Activated CD4-positive, alpha-beta T cell treated with anti-CD3 and anti-CD28 coated beads, Interleukin-2, amount 10 ng/mL, durations not matched to agents 7 days and 5 days (primary cell): ENCODE measurements at places on chromosomes 4 and X. TPM values are rescaled to one million over a fixed set of nuclear protein-coding genes. Genes with fewer than 3 reads are reported as not detected.

GRCh38 chr4:10207116-10207515 lies 90.5 kb upstream of the WDR1 start:
- H3K4me3 ChIP-seq = no peak overlapping the region
- no peaks in the 10 kb centered on the region for H3K4me1 ChIP-seq
- no peak overlapping the region for H3K27ac ChIP-seq
- no peaks in the 10 kb centered on the region for H3K36me3 ChIP-seq

GRCh38 chrX:39896951-39897740 lies 200.6 kb downstream of the BCOR start:
- peaks cover 4% of the 10 kb centered on the region for H3K27me3 ChIP-seq
- H3K27ac ChIP-seq = no peak overlapping the region
- H3K4me3 ChIP-seq = no peak overlapping the region
- H3K4me1 ChIP-seq = peaks cover 6% of the 10 kb centered on the region

DNA sequence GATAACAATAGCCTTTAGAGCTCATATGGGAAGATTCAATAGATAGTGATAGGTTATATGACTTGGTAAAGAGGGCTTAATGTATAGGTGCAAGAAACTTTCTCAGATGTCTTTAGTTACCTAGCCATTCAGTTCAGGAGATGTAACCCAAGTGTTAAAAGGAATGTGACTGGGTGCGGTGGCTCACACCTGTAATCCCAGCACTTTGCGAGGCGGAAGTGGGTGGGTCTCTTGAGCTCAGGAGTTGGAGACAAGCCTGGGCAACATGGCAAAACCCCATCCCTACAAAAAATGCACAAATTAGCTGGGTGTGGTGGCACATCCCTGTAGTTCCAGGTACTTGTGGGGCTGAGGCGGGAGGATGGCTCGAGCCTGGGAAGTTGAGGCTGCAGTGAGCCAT lies 7.9 kb downstream of the TET2 start:
- H3K27ac ChIP-seq = no peak overlapping the region
- no peaks in the 10 kb centered on the region for H3K27me3 ChIP-seq
- peaks cover 24% of the 10 kb centered on the region for H3K4me1 ChIP-seq
- H3K36me3 ChIP-seq = peaks cover 10% of the 10 kb centered on the region
- no peak overlapping the region for H3K4me3 ChIP-seq

GRCh38 chrX:120452131-120452530 lies 17.0 kb downstream of the LAMP2 start:
- DNase-seq = peak; percentile 7
- H3K4me3 ChIP-seq = no peak overlapping the region
- no peaks in the 10 kb centered on the region for H3K27me3 ChIP-seq
- H3K27ac ChIP-seq = no peak overlapping the region
- peaks cover 26% of the 10 kb centered on the region for H3K4me1 ChIP-seq

DNA sequence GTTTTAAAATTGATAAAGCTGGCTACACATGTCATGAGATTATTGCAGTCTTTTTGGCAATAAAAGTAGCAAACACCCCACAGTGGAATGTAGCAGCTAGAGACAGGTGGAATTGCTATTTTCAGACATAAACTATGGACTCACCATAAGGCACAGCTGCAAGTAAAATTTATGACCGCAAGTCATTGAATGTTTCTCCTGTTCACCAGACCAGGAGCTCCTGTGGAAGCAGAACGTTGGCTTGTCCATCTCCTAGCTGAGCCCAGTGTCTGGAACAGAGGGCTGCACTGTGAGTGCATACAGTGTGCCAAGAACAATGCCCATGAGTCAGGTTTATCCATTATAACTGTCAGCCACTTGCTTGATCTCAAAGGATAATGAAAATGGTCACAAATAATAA lies 538.2 kb downstream of the INPP4B start:
- DNase-seq = no peak
- H3K27me3 ChIP-seq = no peaks in the 10 kb centered on the region
- peaks cover 13% of the 10 kb centered on the region for H3K4me1 ChIP-seq
- H3K36me3 ChIP-seq = peaks cover 57% of the 10 kb centered on the region

DNA sequence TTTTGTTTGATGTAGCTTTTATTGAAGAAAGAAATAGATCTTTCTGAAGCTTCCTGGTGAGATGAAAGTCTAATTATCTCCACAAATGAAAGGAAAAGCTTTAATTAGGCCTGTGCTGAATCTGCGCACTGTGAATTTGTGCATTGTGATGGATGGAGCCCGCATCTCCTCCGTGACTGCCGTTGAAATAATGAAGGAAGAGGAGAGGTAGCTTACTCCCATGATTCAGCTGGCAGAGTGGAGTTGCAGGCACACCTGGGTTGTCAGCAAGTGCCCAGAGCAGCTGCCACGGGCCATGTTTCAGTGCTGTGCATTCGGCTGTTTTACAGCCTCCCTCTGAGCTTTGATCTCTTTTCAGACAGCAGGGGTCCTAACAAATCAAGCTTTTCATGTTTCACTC lies 735.3 kb upstream of the TENM3 start:
- H3K4me1 ChIP-seq = no peaks in the 10 kb centered on the region
- no peak overlapping the region for H3K27ac ChIP-seq
- DNase-seq = no peak
- no peaks in the 10 kb centered on the region for H3K27me3 ChIP-seq
- H3K4me3 ChIP-seq = no peak overlapping the region
- no peaks in the 10 kb centered on the region for H3K36me3 ChIP-seq

DNA sequence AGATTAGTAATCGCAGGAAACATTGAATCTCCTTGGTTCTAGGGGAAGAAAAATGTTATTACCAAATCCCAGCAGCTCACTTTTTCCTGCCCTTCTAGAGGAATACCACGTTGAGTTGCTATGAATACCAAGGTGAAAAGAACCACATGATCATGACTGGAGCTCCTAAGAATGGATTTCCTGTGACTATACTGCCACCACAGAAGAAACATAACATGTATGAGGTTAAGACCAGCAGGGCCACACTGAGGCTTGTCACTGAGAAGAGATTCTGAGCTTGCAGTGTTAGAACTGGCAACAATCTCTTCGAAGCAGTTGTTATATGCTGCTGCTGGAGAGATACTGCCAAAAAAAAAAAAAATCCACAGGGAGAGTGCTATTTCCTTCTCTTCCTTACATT lies 1235.3 kb downstream of the FSTL5 start:
- no peak overlapping the region for H3K4me3 ChIP-seq
- H3K4me1 ChIP-seq = no peaks in the 10 kb centered on the region
- H3K27me3 ChIP-seq = no peaks in the 10 kb centered on the region
- DNase-seq = no peak
- H3K36me3 ChIP-seq = no peaks in the 10 kb centered on the region
- H3K27ac ChIP-seq = no peak overlapping the region

- DNase-seq = no peak
- peaks cover 7% of the 10 kb centered on the region for H3K4me1 ChIP-seq
- peaks cover 14% of the 10 kb centered on the region for H3K36me3 ChIP-seq
- no peak overlapping the region for H3K27ac ChIP-seq
- H3K27me3 ChIP-seq = no peaks in the 10 kb centered on the region
- H3K4me3 ChIP-seq = no peak overlapping the region
Measured at GRCh38 chr4:142281999-142282398, 564.1 kb downstream of the INPP4B start.

Gene KLB
- total RNA-seq = not detected

DNA sequence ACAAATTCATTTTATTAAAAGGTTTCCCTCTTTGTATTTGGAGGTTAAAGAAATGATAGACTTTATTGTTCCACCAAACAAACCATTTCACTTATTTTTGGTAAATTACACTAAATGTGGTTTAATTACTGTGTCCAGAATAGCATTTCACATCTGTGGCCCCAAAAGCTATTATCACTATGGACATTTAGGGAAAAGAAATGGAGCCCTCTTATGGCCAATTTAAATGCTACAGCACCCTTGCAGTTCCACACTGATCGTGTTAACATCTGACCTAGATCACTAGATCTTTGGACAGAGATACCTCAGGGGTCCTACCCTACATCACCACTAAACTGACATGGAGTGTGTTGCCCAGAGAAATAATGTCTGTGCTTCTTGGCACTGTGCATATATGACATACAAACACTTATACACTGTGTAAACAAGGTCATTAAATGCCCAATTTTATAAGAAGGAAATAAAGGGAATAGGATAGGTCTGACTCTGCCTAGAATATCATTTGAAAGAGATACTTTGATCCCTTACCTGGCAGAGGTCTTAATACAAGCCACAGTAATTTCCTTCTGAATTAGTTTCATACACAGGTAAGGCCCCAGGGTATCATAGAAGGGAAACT lies 163.9 kb downstream of the KDR start:
- H3K27me3 ChIP-seq = peaks cover 5% of the 10 kb centered on the region
- no peak overlapping the region for H3K4me3 ChIP-seq
- peaks cover 8% of the 10 kb centered on the region for H3K4me1 ChIP-seq
- no peak for DNase-seq

Gene GC
- total RNA-seq = not detected

Gene BMX
- not detected for total RNA-seq

- H3K4me3 ChIP-seq = no peak overlapping the region
- no peak for DNase-seq
- H3K27ac ChIP-seq = no peak overlapping the region
- H3K27me3 ChIP-seq = peaks cover 17% of the 10 kb centered on the region
- peaks cover 2% of the 10 kb centered on the region for H3K36me3 ChIP-seq
Measured at GRCh38 chr4:24917076-24917856, 4.4 kb upstream of the CCDC149 start.

- no peak overlapping the region for H3K27ac ChIP-seq
- H3K36me3 ChIP-seq = no peaks in the 10 kb centered on the region
- H3K4me3 ChIP-seq = no peak overlapping the region
- DNase-seq = no peak
Measured at GRCh38 chr4:146247356-146247755, 33.0 kb downstream of the REELD1 start.
